Endothelial cell (in vitro differentiated cells): ENCODE measurements at places on chromosomes 5 and 9.

GRCh38 chr9:89473762-89474469 lies 24.0 kb downstream of the SEMA4D start:
- H3K4me1 ChIP-seq, result peaks cover 22% of the 10 kb centered on the region
- DNase-seq, result no peak
- H3K27me3 ChIP-seq, result peaks cover 4% of the 10 kb centered on the region

GRCh38 chr5:67605730-67606585 lies 409.4 kb upstream of the CD180 start:
- H3K4me3 ChIP-seq, result no peak overlapping the region
- no peaks in the 10 kb centered on the region for H3K4me1 ChIP-seq
- no peak overlapping the region for H3K27ac ChIP-seq
- H3K27me3 ChIP-seq, result peaks cover 1% of the 10 kb centered on the region
- DNase-seq, result no peak
- peaks cover 7% of the 10 kb centered on the region for H3K36me3 ChIP-seq

GRCh38 chr9:82467436-82467835 lies 478.9 kb downstream of the SPATA31D1 start:
- no peak overlapping the region for H3K27ac ChIP-seq
- DNase-seq, result no peak
- H3K36me3 ChIP-seq, result no peaks in the 10 kb centered on the region

- H3K4me3 ChIP-seq, result no peak overlapping the region
- H3K27me3 ChIP-seq, result no peaks in the 10 kb centered on the region
- DNase-seq, result no peak
- no peak overlapping the region for H3K27ac ChIP-seq
Measured at GRCh38 chr5:161306351-161306995, 240.1 kb downstream of the GABRB2 start.
